ENCODE measurements at places on chromosomes 3 and 15.

GRCh38 chr3:4850211-4850927 lies 128.9 kb upstream of the BHLHE40 start:
- DNase-seq, result no peak

DNA sequence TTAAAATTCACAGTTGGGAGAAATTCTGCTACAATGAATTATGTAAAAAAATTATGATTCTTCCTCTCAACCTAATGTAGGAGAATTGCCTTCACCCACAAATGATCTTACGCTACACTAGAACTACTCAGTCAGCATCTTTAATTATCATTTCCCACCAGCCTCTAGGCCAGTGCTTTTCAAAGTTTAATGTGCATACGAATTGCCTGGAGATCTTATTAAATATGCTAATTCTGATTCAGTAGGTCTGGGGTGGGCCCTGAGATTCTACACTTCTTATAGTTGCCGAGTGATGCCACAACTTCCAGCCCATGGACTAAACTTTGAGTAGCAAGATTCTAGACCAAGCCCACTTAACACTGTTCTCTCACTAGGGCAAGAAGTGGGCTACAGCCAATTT lies 236.9 kb upstream of the ICE2 start:
- DNase-seq, result no peak

DNA sequence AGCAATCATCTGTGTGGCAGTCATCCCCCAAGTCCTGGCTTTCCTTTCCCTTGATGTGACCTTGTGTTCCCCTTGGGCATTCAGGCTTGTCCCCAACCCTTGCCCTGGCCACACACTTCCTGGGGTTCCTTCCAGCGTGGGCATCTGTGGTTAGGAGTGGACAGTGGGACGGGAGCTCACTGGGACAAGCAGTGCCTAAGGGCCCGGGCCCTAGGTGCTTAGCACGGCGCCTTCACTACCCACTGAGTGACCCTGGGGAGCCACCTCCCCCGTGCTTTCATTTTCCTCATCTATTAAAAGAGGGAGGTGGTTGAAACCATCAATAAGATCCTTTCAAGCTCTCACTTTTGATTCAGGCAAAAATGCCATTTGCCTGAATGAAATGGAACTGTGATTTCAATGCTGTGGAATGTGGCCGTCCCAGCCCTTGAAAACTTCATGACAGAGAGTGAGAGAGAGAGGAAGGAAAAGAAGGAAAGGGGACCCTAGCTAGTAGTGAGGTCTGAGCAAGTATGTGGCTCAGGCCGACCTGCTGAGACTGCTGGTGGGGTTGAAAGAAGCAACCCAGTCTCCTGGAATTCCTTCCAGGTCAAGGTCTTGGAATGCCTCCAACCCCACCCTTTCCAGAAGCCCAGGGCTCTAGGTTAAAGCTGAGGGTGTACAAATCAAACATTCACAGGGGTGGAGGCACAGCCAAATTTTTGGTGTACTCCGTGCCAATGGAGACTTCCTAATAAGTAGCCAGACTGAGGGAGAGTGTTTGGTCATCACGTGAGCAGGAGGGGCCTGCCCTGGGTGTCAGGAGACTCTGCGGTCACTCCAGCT lies 302.9 kb downstream of the TLE3 start:
- no peak for DNase-seq

DNA sequence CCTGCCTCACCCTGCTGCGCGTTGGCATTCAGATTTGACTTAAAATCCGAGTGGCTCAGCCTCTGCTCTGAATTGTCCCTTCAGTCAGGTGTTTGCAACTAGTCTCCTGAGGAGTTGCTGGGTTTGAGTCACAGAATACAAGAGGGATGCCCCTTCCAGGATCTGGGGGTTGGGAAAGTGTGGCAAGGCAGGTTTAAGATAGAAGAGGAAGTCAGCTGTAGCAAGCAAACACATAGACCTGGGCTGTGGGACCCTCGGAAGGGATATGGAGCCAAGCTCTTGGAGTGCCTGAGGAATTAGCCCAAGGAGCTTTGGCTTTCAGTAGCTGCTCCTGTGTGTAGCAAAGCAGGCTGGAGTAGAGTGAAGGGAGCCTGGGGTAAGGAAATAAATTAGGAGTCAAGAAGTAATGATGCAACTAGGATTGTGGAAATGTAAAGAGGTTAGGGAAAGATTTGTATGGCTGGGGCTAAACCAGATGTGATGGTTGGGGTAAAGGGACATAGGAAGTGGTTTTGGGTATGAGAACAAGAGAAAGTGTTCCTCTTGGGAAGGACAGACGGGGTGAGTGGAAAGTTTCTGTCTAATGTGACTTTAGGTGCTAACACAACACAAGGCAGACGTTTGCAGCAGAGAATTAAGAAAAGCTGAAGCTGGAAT lies 41.2 kb downstream of the RAB7A start:
- DNase-seq, result no peak

GRCh38 chr3:149356630-149357029 lies 20.8 kb downstream of the TM4SF1 start:
- no peak for DNase-seq

- no peak for DNase-seq
Observed at GRCh38 chr3:29949940-29950616, 656.3 kb upstream of the TGFBR2 start.

DNA sequence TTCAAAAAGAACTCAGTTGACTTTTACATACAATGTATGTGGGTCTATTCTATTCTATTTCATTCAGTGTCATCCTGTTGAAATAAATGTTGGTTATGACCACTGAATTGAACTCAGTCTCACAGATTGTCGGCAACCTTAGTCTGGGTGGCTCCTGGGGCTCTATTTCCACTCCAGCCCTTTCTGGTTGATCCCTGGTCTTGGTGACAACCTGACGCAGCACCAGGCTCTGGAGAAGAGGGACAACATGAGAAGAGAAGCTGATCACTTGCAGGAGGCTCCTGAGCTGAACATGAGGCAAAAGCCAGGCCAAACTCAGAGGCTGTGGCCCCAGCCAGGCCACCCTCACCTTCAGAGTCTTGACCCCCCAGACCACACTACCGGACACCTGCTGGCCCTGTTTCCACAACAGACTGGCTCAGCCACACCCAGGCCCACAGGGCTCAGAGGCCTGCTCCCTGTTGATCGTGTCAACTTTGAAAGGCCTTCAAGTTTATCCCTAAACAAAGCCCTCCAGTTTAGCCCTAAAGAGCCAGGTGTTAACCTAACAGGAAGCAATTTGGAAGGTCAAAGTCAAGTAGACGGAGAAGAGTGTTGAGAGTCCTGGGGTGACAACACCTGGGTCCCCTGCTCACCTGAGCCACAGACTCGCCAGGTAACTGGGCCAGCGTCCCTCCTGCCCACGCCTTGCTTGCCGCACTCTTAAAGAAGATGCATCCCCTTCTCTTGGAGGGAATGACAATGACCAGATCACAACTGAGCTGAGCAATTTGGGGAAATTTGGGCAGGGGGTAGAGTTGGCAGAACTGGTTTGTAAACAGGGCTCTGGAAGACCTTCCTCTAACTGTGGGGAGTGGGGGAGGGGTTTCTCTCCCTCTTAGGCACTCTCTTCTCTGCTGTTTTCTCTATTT lies 15.4 kb upstream of the MUC20 start:
- no peak for DNase-seq

DNA sequence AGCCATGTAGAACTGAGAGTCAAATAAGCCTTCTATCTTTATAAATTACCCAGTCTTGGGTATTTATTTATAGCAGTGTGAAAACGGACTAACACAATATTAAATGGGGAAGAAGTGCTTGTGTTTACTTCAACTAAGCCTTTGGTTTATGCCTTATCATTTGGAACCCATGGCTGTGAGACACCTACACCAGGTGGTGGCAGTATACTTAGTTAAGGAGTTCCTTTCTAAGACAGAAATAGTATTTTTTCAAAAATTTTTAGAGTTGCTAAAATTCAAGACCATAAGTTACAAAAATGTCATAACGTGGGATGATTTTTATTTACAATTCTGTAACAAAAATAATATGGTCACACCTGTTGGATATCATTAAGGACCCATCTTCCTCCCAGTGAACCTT lies 354.5 kb upstream of the SOX14 start:
- DNase-seq, result no peak

GRCh38 chr3:185658943-185659342 lies 72.8 kb downstream of the SENP2 start:
- DNase-seq, result no peak

GRCh38 chr3:77746892-77747291 lies 707.0 kb downstream of the ROBO2 start:
- no peak for DNase-seq

Measured in stimulated activated CD8-positive, alpha-beta memory T cell treated with anti-CD3 and anti-CD28 coated beads, Interleukin-4, amount 100 ng/mL, for 1 hour (primary cell).